ENCODE measurements at places on chromosomes 6 and 20. TPM values are rescaled to one million over a fixed set of nuclear protein-coding genes. Genes with fewer than 3 reads are reported as not detected.

Gene MDFI
- polyA plus RNA-seq, result 22.9 TPM

DNA sequence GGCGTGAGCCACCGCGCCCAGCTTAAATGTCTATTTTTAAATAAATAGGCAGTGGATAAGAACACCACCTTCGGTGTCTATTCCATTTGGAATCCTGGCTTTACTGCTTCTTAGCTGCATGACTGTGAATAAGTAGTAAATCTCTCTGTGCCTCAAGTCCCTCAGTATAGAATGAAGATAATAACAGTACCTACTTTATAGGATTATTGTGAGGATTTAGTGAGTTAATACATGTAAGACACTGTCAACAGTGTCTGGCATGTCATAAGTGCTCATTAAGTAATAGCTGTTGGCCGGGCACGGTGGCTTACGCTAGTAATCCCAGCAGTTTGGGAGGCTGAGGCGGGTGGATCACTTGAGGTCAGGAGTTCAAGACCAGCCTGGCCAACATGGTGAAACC, 10.1 kb downstream of the TPX2 start:
- no peak for DNase-seq

- DNase-seq, result no peak
Observed at GRCh38 chr20:3919352-3919751, 30.2 kb downstream of the PANK2 start.

DNA sequence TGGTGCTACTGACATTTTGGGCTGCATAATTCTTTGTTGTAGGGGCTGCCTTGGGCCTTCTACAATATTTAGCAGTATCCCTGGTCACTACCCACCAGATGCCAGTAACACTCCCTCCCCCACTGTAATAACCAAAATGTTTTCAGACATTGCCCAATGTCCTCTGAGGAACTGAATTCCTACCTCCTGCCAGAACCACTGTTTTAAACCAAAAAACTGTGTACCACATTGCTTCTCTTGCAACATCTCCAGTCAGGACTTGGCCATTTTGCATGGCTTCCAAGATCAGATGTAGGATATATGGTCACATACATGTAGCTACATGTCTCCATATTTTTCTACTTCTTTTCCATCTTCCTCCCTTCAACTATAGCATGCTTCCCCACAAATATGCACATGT, 97.4 kb upstream of the IFNGR1 start:
- DNase-seq, result no peak

DNA sequence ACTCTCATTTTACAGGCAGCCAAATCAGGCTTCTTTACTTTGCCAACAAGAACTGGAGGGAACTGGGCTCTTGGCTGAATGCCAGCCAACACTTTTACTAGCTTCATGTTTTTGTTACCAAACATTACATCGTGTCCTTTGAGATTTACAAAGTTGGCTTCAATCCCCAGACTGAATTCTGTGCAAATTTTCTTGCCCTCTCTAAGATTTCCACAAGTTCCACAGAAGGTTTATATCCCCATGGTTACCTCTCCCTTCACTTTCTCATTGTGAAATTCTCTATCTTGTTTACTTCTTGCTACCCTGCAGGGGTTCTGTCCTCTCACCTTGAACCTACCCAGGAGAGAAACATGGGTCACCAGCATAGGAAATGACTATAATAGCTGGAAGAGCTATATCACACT, 37.6 kb upstream of the PLCB1 start:
- DNase-seq, result no peak

- DNase-seq, result no peak
Observed at GRCh38 chr20:58552366-58552934, 37.3 kb upstream of the APCDD1L start.

DNA sequence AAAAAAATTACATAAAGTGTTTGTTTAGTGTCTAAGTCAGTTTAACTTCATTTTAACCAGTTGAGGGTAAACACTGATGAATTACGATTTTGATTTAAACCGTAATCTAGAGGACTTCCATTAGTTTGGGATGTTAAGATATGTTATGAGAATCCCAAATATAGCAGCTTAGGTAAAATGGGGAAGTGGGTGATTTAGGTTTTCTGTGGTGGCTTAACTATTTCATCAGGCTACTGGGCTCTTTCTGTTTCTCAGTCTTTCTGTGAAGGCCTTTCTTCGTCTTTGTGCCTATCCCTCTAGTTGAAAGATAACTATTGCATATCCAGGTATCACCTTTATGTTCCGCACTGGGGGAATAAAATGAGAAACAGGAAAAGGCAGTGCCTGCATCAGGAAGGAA, 27.9 kb downstream of the CENPW start:
- DNase-seq, result no peak

- peak; percentile 64 for DNase-seq
Observed at GRCh38 chr6:34056305-34057108, 89.4 kb downstream of the GRM4 start.

GRCh38 chr6:2817903-2818443, 23.7 kb downstream of the SERPINB1 start:
- peak; percentile 60 for DNase-seq

GRCh38 chr6:14254505-14254904, 136.9 kb downstream of the CD83 start:
- DNase-seq, result no peak

DNA sequence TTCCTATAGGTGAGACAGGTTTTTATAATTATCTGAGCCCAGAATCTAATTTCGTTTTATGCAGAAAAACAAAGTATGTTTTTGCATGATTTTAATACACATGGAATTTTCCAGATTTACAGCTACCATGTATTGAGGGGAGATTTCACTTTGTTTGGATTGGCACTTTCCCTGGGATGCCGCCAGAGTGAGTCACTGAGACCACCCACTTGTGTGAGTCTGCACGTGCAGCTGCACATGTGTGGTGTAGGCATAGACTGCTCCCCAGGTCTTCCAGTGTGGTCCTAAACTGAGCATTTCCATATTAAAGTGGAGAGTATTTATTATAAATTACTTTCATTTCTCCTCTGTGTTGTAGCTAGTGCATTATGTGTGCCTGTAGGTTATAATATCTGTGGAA, 186.8 kb downstream of the UBE3D start:
- DNase-seq, result no peak

Gene COL9A1
- polyA plus RNA-seq, result 3.6 TPM

DNA sequence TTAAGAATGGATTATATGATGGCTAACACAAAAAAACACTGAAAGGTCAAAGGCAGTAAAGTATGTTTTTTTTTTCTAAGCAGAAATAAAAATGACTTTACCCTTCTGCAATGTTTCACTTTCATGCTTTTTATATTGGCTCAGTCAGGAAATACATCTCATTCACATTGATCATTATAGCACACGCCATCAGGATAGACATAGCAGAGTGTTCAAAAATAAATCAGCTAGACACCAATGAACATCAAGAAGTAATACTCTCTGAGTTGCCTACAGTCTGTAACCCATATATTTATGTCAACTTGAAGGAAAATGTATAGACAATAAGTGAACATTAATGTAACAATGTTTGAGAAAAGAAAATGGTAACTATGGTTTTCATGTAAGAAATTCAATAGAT, 535.2 kb upstream of the EPHA7 start:
- no peak for DNase-seq

- no peak for DNase-seq
Observed at GRCh38 chr20:21137078-21137477, 11.2 kb downstream of the KIZ start.

DNA sequence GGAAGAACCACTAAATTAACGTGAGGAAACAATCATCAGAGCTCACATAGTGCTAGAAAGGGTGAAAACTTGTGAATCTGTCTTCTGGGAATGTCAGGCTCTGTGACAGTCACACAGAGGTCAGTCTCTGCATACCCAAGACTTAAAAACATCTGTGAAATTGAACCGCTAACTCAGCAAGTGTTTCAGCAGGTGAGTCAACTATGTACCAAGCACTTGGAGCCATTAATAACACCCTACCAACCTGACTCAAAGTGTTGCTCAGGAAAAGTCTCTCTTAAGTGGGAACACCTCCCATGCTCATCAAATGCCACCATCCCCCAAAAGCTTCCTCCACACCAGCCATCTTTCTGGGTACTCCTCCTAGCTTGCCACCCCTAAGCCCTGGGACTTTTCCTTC, 92.3 kb upstream of the CARMIL1 start:
- no peak for DNase-seq

DNA sequence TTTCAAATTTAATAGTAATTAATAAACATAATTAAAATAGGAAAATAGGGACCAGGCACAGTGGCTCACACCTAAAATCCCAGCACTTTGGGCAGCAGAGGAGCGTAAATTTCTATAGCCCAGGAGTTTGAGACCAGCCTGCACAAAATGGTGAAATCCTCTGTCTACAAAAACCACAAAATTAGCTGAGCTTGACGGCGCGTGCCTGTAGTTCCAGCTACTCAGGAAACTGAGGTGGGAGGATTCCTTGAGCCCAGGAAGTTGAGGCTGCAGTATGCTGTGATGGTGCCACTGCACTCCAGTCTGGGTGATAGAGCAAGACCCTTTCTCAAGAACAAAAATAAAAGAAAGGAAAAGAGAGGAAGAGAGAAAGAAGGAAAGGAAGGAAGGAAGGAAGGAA, 1387.0 kb upstream of the ADGRB3 start:
- no peak for DNase-seq

Gene SEL1L2
- polyA plus RNA-seq, result not detected

- no peak for DNase-seq
Observed at GRCh38 chr6:123467392-123467791, 169.4 kb downstream of the TRDN start.

Gene TEAD3
- polyA plus RNA-seq, result 13.4 TPM

DNA sequence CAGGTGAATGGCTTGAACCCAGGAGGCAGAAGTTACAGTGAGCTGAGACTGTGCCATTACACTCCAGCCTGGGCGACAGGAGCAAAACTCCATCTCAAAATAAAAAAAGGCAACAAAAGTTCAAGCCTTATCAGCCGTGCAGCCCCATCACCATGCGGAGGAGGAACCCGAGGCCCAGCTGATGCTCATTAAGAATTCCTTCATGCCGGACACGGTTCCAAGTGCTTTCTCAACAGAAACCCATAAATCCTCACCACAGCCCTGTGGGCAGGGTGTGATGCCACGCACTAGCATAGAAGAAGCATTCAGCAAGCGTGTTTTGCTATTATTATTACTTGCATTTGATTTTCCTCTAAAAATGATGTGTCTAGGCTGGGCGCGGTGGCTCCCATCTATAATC, 56.3 kb downstream of the PREX1 start:
- no peak for DNase-seq

Gene PRR18
- not detected for polyA plus RNA-seq

- no peak for DNase-seq
Observed at GRCh38 chr6:160419488-160419887, 71.3 kb downstream of the SLC22A3 start.

DNA sequence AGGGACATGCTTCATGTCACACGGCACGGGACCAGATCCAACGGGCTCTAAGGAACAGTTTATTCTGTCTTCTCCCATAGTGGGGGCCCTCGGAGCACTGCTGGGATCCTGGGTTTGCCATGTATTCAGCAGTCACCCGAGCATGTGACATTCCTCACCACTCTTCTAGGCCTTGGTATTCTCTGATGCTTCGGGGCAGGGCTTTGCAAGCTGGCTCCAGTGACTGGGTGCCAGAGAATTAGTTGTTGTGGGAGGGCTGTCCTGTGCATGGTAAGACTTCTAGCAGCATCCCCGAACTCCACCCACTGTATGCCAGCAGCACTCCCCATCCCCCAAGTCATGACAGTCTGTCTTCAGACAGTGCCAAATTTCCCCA, 5.4 kb downstream of the CCN5 start:
- no peak for DNase-seq

GRCh38 chr6:144364782-144365181, 79.6 kb downstream of the UTRN start:
- no peak for DNase-seq

GRCh38 chr6:77318256-77318655, 145.0 kb downstream of the HTR1B start:
- DNase-seq, result peak; percentile 3

DNA sequence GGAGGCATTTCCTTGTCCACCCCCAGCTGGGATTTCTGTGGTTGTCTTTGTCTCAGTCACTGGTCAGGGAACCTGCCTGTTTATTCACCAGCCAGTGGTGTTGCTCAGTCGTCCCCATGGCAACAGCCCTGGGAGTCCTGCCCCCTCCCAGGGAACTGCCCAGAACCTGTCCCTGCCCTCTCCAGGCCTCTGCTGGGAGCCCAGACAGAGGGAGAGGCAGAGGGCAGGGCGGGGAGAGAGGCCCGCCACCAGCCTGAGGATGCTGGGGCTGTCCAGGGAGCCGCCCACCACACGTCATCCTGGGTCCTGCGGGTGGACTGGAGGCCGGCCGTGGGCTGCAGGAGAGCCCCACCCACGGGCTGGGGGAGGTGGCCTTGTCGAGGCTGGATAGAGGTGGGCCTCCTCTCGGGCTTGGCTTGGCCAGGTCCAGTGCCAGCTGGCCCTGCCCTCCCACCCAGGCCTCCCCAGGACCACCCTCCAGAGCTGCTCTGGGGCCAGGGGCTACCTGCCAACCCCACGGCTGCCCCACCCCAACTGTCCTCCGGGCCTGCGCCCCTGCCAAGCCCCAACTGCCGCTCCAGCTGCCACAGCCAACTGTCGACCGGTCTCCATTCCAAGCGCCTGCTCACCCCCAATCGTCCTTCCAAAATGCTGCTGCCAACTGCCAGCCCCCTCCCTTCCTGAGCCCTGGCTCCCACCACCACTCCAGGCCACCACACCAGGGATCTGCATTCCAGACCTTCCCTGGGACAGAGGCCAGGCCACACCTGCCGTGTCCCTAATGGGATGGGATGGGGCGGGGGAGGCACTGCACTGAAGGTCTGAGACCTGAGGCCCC, 4.2 kb upstream of the ZBTB46 start:
- peak; percentile 69 for DNase-seq

Gene C6orf89
- polyA plus RNA-seq, result 30.6 TPM

Gene PLAGL1
- 156 TPM for polyA plus RNA-seq

Gene SMIM29
- polyA plus RNA-seq, result 23.5 TPM

Gene SLC22A16
- polyA plus RNA-seq, result 0.16 TPM

- peak; percentile 47 for DNase-seq
Observed at GRCh38 chr6:170049641-170050561, 241.0 kb downstream of the DLL1 start.

Gene VSX1
- polyA plus RNA-seq, result not detected

Gene AGER
- polyA plus RNA-seq, result 12.1 TPM

DNA sequence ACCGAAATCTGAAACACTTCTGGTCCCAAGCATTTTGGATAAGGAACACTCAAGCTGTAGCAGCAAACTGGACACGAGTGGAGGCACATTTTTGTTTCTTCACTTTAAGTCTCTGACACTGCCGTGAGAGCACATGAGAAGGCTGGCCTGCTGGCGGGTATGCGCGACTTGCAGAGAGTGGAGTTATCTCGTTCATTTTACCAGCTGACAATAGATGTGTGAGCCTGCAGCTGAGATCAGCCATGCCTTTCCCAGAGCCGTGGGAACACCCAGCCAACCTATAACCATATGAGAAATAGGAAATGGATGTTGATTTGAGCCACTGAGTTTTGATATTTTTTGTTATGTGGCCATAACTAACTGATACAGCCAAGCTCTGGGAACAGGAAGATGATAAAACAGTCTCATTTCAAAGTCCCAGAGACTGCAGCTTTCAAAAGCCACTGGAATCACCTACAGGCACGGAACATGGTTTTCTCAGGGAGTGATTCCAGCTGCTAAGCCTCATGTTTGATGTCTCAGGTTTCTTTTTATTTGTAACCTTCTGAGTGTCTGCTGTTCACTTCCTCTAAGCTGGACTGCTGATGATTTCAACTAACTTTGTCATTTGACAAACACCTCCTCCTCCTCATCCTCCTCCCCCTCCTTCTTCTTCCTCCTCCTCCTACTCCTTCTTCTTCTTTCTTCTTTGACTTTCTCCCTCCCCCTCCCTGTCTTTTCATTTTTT, 28.6 kb upstream of the LAMP5 start:
- DNase-seq, result no peak

Gene LY6G6C
- polyA plus RNA-seq, result not detected

GRCh38 chr6:32224696-32225095, 829 bp upstream of the NOTCH4 start:
- no peak for DNase-seq

Gene PSORS1C1
- polyA plus RNA-seq, result 40.5 TPM

Measured in small intestine (tissue), 16 donors.